ENCODE measurements at places on chromosomes 4 and X.

DNA sequence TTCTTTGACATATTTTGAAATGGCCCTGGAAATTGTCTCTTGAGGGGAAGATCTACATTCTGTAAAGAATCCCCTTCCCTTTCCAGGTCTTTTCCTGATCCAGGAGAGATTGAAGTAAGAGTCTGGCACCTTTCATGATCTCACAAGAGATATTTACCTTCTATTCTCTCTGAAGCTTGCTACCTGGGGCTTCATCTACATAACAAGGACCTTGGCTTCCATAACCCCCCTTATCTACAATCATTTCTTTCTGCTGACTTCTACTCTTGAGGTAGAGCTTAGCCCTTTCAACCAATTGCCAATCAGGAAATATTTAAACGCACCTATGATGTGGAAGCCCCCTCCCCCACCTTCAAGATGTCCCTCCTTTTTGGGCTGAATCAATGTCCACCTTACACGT lies 383.7 kb upstream of the MAGEB18 start:
- no peak for DNase-seq

GRCh38 chr4:12487000-12487399 lies 997.1 kb downstream of the RAB28 start:
- no peak for DNase-seq

DNA sequence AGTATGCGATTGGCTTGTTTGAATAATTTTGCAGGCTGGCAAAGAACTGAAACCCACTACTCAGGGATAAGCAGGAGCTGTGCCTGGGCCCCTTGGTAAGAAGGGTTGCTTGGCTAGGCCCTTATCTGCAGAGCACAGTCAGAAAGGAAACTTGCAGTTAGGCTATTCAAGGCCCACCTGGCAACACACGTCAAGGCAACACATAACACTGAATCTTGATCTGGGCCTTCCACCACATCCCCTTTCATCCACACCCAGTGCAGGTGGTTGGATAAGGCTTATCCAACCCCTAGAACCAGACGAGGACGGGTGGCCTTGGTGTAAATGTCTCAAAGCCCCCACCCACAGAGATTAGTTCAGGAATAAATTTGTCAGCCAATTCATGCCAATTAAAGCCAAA lies 72.8 kb upstream of the NEIL3 start:
- DNase-seq, result no peak

- DNase-seq, result no peak
These were observed 18.1 kb downstream of the USO1 start for GRCh38 chr4:75742451-75742850.

DNA sequence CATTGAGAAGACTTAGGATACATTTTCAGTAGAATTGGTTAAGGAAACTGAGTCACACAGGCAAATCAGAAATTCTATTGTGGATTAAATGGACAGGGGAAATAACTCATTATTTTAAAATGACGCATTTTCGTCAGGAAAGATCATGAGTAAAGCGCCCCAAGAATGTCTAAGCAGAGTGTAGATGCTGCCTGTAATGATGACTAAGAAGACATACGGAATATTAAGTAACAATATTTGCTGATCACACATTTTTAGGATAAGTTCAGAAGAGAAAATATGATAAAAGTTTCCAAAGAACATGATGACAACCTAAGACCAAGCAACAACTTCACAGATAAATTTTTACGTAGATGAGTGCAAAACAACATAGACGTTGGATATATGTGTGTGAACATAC lies 596.3 kb upstream of the TENM3 start:
- DNase-seq, result peak; percentile 13

DNA sequence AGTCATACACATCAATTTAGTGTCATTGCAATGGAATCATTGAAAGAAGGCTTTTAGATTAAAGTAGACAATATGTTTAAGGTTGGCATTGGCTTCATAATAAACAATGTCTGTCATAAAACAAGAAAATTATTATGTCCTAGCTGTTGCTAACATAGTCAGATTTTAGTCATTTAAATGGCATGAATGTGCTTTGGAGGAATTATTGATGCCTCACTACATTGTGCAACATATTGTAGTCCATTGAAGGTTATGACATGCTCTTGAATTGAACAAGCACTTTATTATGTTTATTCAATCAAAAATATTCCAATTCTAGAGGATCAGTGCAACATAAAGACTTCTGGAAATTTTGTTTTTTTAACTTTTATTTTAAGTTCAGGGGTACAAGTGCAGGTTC lies 489.8 kb upstream of the AMOT start:
- DNase-seq, result no peak

DNA sequence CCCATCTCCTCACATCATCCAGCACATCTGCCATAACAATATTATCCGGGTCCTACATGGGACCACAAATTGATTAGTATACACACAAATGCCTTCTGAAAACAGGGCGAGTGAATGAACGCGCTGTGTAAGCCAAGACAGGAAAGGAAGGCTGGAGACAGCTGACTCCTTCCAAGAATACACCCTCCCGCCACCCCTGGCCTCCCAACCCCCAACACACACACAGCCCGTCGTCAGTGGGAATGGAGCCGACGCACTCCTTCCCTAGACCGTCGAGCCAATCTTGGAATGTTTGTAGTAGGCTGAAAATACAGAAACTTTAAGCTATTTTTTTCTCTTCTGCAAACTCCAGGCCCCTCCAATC lies 319 bp upstream of the MAGEH1 start:
- DNase-seq, result no peak

DNA sequence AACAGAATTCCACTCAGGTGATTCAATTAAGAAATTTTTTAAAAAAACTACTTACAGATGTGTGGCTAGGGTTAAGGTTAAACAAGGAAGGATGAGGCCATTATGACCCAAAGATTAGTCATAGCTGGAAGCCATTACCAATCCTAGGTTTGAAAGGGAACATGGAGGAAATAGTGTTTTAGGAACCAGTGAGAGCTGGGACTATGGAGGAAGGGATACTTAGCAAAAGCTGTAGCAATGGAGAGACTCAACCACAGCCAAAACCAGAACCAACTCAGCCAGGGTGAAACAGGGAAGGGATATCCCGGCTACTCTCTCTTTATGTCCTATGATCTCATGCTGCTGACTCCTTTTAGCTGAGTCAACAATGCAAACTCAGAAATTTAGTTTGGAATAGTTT lies 148.6 kb upstream of the CNKSR2 start:
- DNase-seq, result no peak

GRCh38 chr4:147707892-147708672 lies 23.8 kb upstream of the ARHGAP10 start:
- DNase-seq, result no peak

- DNase-seq, result no peak
These were observed 92.8 kb downstream of the MAML3 start for GRCh38 chr4:140061194-140061593.

DNA sequence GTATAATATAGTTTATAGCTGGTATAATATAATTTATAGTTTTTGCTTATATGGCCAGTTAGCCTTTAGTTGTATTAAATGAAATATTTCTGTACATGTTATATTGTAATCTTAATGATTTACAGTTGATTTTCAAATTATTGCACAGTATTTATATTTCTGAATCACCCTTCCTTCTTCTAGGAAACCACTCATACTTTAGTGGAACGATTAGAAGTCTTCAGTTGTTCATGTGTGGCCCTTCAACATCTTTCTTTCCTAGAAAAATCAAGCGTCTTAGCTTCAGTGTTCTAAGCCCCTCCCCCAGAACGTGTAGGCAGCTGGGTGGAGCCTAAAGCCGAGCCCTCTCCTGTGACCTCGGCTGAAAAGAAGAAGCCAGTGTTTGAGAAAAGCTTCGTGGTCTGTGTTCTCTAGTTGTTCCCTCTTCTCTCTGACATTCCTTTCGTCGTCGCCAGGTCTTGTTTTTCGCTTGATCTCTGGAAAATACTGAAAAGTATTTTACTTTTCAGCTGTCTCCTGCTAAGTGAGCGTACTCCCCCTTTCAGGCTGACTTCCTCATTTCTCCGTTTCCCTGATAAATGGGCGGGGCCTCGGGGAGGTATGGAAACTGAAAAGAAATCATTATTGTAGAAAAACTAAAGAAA lies at the start of gene C4orf33:
C4orf33 (plus strand) TSS at position 342 of the 644 bp plus-strand sequence. CDS start 6,459 bp downstream, outside the sequence.
- DNase-seq, result peak; percentile 41

DNA sequence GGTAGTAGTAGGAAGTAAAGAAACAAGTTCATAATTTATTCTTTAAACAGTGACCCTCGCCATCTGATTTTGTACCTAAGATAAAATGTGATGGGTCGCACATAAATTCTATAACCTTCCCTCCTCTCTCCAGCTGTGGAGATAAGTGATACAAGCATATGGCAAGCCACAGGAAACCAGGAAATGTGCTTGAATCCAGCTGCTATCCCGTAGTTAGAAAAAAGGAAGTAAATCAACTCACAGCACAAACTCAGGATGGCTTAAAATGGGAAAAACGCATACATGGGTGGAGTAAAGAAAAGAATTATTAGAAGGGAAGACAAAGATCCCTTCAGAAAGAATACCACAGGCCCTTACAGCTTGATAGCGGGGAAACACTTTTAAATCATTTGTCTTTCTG lies 78.2 kb downstream of the ZNF827 start:
- DNase-seq, result no peak

DNA sequence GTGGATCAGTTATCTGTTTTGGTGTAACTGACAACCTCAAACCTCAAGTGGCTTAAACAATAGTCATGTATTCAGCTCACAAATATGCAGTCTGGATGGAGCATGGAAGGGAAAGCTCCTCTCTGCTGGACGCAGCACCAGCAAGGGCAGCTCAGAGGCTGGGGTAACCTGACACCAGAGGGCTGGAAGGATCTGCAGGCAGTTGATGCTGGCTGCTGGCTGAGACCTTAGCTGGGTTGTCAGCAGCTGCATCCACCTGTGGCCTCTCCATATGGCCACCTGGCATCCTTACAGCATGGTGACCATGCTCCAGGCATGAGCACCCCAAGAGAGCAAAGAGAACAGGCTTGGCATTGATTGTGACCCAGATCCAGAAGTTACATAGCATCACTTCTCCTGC lies 46.7 kb downstream of the ENPP6 start:
- peak; percentile 52 for DNase-seq

DNA sequence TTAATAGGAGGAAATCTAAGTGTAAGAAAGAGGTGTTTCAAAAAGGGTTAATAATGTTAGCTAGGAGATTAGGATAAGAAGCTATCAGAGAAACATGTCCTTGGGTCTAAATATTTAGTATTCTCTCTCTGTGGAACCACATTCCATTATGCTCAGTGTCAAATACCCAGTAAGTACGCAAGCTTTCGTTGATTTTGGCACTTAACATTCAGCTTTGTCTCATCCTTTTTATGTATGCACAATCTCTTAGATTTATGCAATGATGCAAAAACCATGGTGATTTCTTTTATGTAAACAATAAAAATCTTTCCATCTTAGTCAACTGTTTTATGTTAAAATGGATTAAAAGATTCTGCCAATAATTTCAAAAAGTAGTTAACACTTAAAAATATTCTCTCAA lies 129.2 kb downstream of the KLHL13 start:
- no peak for DNase-seq

DNA sequence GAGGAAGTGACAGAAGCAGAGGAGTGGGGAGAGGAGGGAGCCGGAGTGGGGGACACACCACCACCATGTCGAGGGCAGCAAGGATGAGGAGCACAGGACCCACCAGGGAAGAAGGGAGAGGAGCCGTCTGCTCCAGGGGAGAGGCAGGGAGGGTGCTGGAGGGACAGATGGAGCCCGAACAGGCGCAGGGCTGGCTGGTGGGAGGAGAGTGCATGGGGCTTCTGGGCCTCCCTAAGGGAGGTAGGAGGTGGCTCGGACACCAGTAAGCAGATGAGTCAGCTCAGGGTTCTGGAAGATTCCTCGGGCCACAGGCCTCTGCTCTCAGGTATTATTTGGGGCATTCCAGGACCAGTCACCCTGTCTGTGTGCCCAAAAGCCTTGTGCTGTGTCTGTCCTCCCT lies 29.8 kb downstream of the ATP2B3 start:
- DNase-seq, result no peak

- DNase-seq, result no peak
These were observed at the start of gene SPP1 for GRCh38 chr4:87975466-87975865. SPP1 (plus strand) TSS chr4:87975714; CDS start chr4:87976896, 1,182 bp downstream.

- DNase-seq, result no peak
These were observed 901 bp downstream of the JADE1 start for GRCh38 chr4:128810331-128810870.

GRCh38 chr4:85555206-85555605 lies 80.3 kb downstream of the ARHGAP24 start:
- DNase-seq, result no peak

GRCh38 chr4:54729256-54729655 lies 71.5 kb downstream of the KIT start:
- no peak for DNase-seq

DNA sequence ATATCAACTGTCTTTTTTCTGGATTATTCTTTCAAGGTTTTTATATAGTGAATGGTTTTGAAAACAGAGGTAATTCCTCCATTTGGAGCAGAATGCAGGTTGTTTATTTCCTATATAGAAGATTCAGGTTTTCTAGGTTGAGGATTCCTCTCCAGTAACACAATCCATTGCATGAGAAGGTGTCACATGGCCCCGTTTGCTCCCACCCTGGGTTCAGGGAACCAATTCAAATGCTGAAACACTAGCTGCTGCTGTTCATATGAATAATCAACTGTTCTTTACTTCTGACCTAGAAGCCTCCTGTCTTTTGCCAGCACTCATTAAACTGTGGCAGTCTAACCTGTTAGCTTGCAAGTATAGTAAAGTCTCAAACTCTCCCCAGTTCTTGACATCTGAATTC lies 1316.9 kb upstream of the TENM3 start:
- DNase-seq, result no peak

- DNase-seq, result no peak
These were observed 7.2 kb upstream of the ADD1 start for GRCh38 chr4:2836391-2836859.

- DNase-seq, result no peak
These were observed 13.3 kb upstream of the FGFR3 start for GRCh38 chr4:1779588-1780382.

- DNase-seq, result no peak
These were observed 2036.4 kb upstream of the AGA start for GRCh38 chr4:179478608-179479007.

- no peak for DNase-seq
These were observed 30.8 kb downstream of the EXOC1 start for GRCh38 chr4:55884093-55884850.

- DNase-seq, result no peak
These were observed 56.4 kb upstream of the PLAC8 start for GRCh38 chr4:83170952-83171399.

GRCh38 chr4:104294811-104295210 lies 199.9 kb downstream of the CXXC4 start:
- no peak for DNase-seq

GRCh38 chr4:24192018-24192641 lies 302.3 kb upstream of the PPARGC1A start:
- no peak for DNase-seq

DNA sequence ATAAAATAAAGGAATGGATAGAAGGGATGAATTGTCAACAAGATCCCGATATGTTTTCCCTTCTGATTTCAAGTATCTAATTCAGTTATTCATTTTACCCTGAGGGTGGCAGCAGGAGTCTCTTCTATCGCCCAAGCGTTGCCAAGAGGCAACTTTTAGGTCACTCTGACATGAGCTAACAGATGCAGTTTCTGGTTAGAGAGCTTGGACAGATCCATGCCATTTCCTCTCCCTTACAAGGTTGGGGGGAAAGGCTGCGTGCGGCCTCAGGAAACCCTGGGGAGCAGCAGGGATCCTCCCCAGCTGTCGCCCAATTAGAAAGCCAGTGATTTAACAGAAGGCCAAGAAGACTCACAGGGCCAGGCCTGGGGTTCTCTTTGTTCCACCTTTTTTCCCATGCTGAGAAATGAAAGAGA lies 35.3 kb upstream of the WAS start:
- DNase-seq, result peak; percentile 5

Measured in non-pigmented ciliary epithelial cell (primary cell).